ENCODE measurements at places on chromosomes 3 and 15.

GRCh38 chr3:8993331-8993730 is 30.1 kb upstream of the RAD18 start:
- no peak for DNase-seq

GRCh38 chr3:65126527-65127410 is 439.0 kb upstream of the ADAMTS9 start:
- DNase-seq, result no peak

DNA sequence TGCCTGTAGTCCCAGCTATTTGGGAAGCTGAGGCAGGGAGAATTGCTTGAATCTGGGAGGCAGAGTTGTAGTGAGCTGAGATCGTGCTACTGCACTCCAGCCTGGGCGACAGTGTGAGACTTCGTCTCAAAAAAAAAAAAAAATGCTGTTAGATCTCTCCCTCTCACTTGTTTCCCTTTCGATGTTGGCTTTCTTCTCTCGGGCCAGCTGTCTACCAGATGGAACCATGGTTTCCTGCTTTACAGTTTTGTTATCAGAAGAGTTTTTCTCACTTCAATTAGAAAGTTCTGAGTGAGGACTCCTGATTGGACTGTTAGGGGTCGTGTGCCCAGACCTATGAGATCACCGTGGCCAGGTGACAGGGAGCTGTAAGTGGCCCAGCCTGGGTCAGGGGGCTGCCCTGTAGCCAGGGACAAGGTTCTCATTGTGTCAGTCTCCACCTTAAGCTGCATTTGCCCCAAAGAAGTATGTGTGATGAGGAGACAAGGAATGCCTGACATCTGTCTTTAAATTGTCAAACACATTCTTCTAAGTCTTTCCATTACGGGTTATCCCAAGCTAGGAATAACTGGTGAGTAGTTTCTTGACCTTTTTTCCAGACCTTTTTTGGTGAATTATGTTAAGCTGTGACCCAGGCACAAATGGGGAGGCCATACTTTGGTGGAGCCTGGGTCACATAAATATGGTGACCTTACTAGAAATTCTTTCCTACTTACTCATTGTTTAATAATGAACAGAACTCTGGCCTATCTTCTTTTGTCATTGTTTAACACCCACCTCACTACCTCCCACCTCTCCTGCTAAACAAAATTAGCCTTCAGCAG is 25.2 kb downstream of the SNAPC5 start:
- no peak for DNase-seq

GRCh38 chr15:55226127-55226526 is 29.4 kb upstream of the RSL24D1 start:
- no peak for DNase-seq

DNA sequence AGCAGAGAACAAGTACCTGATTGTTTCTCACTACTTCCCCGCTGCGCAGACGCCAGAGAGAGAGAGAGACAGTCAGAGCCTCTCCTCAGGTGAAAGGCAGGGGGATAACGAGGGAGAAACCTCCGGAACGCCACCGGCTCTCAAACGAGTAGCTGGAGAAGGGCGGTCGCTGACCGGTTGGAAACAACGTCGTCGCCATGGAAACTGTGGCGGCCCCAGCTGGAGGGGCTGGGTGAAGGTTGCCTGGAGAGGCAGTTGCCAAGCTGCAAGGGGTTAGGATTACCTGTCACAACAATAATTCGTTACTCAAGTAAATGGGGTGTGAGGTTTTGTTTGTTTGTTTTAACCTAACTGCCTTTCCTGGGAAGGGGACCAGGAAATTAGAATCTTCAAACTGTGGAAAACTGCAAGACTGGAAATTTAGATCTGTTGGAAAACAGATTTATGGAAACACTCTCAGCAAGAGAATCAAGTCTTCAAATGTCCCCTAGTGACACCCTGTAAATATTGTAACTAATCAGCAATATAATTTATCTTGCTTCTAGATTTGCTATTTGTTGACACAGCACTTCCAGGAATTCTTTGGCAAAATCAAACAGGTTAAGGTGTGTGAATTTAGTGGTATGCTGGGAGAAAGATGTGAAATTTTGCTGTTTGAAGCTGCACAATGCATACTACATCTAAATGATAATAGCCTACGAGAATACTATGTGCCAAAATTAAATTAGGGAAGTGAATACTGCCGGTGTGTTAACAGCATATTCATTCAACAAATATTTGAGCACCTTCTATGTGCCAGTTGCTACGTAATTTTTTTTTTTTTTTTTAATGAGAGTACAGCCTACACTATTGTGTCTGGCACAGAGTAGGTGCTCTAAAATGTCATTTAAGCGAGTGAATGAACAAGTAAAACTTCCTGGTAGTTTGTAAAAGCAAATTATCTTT is at the start of gene DNAH12:
Gene DNAH12, minus strand, starts transcription at position 164 of the 945 bp plus-strand sequence. CDS start 1,474 bp downstream, outside the sequence.
- DNase-seq, result no peak

DNA sequence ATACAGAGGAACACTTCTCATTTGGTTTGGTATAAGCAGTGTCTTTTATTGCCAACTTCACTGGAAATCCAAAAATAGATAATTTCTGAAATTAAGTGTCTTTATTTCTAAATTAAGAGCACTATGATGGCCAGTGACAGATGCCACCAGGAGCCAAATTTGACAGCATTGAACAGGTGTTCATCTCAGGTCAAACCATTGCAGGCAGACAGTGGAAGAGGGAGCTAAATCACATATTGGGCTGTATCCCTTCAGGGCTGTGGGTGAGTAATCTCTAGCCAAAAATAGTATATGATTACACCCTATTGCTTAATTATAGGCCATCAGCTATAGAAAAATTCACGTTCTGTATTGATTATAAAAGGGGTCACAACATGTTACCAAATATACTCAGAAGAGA is 457.7 kb downstream of the NAALADL2 start:
- DNase-seq, result no peak

GRCh38 chr3:29484633-29485032 is 203.8 kb downstream of the RBMS3 start:
- no peak for DNase-seq

- DNase-seq, result no peak
These were observed 216.1 kb upstream of the ROPN1 start for GRCh38 chr3:124207873-124208485.
